ENCODE measurements at places on chromosomes 1 and 21.
A peak's percentile ranks its signal among the peaks of the same experiment; 100 is the strongest.

DNA sequence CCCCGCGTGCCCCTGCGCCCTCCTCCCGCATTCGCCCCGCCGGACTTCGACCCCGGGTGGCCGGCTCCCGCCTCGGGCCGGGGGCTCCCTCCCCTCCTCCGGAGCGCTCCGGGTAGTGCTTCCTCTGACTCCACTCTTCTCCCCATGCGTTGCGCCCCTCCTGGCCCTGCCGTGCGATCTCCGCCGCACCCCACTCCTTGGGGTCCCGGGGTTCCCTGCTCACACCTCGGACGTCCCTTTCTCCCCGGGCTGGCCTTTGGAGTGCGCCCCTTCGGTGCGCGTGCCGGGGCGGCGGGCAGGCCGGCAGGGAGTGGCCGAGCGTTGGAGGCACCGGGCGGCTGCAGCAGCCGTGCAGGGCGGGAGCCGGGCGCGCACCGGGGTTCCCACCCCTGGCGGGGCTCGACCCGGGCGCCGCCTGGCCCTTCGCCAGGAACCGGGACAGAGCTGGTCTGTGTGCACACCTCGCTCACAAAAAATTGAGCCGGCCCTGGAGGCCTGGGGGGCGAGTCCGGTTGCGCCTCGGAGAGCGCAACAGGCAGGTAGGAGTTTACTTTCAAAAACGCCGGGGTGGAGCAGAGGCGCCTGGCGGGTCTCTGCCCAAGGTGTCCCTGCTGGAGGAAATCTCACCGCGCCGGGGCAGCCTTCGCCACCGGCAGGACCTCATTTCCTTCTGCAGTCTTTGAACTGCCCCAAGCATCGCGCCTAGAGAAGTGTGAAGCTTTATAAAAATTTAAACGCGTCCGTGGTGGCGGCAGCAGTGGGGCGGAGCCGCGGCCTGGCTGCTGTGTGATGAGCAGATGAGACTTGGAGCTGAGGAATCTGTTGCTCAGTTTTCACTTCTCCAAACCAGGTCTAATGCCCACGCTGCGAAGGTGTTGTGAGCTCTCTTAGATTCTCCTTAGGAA is 650 bp downstream of the VANGL1 start:
- DNase-seq: peak; percentile 1

- DNase-seq: no peak
Observed at GRCh38 chr1:100354971-100355394, 2.7 kb downstream of the CDC14A start.

DNA sequence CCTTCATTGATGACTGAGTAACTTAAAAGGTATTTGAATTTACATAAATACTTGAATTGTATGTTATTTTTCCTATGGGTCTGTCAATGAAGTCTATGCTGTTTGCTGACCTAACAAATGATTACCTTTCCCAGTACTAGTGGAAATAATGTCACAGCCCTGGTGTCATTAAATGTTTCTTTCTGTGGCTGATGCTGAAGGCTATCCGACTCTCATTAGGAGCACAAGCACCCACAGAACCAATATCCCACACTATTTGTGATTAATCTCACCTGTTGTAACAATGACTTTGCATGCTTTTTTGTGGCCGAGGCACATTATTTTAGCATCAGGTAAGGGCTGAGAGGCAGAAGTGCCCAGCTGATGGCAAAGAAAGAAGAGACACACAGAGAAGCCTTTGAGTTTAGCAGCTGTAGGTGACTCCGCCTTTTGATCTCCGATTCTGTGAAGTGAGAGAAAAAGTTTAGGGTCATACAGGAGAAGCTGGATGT is 25.8 kb upstream of the TRIM45 start:
- no peak for DNase-seq

DNA sequence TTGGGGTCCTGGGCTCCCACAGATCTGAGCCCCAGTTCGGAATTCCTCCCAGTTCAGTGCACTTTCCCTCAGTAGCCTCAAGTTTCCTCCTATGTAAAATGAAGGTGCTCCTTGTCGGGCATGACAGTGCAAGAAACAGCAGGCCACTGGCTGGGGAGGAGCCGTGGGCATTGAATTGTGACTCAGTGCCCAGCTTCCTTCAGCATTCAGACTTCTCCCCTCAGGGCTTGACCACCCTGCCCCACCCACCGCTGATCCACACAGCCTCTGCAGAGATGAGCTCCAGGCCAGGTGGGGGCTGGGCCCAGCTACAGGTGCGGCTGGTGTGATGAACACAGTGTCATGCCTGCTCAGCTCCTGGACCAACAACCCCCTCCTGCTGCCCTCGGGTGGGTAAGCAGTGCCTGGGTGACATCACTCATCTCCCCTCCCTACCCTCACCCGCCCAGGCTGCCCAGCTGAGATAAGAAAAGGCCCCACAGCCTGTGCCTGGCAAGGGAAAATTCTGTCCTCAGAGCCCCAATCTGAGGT is 4.9 kb downstream of the MOB3C start:
- no peak for DNase-seq

DNA sequence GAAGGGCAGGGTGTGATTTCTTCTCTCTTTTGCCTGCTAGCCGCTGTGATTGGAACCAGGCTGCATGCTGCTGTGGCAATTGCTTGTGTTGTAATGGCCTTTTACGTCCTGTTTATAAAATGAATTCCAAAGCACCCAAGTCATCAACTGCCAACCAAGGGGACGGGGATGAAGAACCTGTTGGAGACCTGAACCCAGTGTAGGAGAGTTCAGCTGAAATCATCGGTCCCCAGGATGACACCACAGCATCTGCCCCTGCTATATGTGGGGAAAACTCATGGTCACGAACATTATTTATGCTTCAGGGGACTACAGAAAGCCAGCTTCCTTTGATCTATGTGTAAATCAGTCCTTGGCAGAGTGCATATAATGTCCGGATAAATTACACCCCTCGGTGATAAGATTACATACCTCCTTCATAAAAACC is 3.8 kb downstream of the TMEM167B start:
- DNase-seq: no peak

- DNase-seq: no peak
Observed at GRCh38 chr1:212567638-212568037, 40.9 kb upstream of the ATF3 start.

DNA sequence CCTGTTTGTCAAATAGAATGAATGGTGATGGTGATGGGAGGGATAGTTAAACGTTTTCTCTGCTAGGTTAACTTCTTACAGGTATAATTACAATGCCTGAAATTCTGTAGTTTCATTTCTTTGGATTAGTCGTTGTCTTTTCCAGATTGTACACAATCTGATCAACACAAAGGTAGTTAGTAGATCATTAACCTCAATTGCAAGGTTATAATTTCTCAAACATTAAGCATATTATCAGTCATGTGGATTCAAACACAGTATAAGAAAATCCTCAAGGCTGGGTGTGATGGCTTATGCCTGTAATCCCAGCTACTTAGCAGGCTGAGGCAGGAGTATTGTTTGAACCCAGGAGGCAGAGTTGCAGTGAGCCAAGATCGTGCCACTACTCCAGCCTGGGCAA is 20.6 kb downstream of the SYNC start:
- no peak for DNase-seq

DNA sequence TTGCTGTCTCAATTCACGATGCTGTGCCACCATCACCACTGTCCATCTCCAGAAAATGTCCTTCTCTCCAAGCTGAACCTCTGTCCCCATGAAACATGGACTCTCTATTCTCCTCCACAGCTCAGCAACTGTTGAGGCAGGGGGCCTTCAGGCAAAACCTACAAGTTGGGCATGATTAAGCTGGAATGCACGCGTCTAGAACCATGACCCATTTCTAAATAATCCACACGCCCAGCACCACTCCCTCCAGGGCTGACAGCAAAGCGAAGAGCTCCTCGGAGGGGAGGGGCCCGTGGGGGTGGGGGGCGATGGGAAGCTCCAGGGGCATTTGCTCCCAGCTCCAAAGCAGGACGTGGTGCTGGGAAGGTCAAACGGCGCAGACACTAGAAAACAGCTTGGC is 3.3 kb upstream of the HES5 start:
- no peak for DNase-seq

DNA sequence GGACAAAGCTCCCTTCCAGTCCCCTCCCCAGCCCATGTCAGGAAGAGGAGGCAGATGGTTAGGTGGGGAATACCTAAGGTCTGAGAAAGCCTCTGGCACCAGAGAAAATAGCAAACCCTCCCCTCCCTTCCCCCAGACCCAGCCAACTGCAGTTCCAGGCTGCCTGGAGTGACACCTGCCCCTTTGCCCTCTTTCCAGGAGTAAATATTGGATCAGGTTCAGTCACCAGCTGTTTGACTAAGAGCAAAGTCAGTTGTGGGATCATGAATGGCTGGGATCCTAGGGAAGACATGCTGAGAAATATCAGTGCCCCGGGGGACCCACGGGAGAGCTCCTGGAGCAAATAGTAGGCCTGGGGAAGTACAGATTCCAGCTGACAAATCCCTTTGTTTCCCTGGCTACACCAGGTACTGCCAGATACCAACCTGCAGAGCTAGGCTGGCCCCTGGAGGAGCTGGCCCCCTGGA is 12.2 kb upstream of the CDK18 start:
- no peak for DNase-seq

DNA sequence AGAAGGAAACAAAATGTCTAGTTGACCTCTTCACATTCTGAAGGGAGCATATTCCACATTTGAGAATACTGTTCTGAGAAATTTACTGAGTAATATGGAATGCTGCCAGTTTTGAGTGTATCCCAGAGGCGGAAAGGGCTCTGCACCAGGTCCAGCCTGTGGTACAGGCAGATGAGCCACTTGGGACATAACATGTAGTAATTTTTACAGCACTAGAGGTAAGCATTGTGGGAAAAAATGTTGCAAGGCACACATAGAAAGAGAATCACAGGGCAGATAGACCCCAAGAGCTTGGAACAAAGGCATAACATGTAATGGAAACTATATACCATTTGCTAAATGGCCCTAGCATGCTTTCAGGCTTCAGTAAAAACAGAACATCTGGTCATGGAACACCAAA is 228.5 kb downstream of the USH2A start:
- no peak for DNase-seq

- DNase-seq: no peak
Observed at GRCh38 chr1:12717301-12717838, 1.5 kb downstream of the AADACL3 start.

- no peak for DNase-seq
Observed at GRCh38 chr1:228969953-228970800, 234.9 kb downstream of the RHOU start.

GRCh38 chr1:212871976-212872375 is 13.9 kb downstream of the FLVCR1 start:
- DNase-seq: no peak

GRCh38 chr1:224957696-224958095 is 28.2 kb downstream of the DNAH14 start:
- no peak for DNase-seq

GRCh38 chr1:100927276-100927675 is 31.4 kb downstream of the SLC30A7 start:
- DNase-seq: no peak

GRCh38 chr1:50917138-50918137 is 42.6 kb downstream of the FAF1 start:
- DNase-seq: no peak

- no peak for DNase-seq
Observed at GRCh38 chr1:206496131-206496793, 11.1 kb upstream of the RASSF5 start.

- DNase-seq: no peak
Observed at GRCh38 chr1:199901341-199901740, 126.2 kb upstream of the NR5A2 start.

DNA sequence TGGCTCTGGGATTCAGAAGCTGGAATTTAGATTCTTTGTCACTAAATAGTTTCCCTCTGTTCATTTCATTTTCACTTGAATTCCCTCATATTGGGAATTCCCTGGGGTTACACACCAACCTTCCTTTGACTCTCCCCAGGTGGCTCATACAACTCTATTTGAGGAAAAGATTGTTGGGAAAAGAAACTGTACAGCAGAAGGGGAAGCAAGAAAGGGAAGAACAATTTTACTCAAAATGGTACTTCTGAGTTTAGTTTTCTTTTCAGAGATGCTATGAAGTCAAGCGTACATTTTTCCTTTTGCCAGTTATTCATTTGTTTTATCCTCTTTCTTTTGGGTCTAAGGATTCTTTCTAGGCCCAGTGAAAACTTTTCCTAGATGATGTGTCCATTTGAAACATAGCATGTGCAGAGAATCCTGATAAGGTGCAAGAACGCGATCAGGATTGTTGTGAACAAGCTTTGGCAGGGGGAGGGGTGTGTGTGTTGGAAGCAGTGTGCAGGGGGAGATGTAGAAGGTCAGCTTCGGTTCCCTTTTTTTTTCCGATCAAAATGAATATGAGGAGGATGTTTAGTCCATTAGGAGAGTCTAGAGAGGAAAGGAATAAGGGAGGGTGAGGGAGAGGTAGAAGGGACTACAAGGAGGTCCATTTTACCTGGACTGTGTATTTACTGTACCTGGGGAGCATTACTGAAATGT is 26.8 kb upstream of the CD1D start:
- DNase-seq: no peak

- DNase-seq: no peak
Observed at GRCh38 chr1:2848006-2848670, 46.6 kb upstream of the TTC34 start.

GRCh38 chr1:48592330-48592729 is 120.3 kb upstream of the SPATA6 start:
- no peak for DNase-seq

DNA sequence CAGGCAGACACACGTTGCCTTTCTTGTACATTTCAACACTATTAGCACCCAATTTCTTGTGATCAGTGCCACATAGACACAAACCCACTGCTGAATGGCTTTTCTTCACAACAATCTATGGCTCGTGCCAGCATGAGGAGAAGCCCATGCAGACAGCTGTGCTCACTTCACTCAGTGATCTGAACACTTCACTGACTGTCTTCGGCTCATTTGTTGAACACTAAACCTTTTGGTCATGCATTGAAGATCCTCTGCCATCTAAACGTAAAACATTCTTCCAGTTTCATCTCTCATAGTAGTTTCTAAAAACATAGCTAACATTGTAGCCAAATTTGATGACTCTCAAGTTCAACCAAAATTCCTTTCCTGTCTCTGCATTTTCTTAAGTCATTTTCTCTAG is 331.0 kb upstream of the ZP4 start:
- DNase-seq: no peak

DNA sequence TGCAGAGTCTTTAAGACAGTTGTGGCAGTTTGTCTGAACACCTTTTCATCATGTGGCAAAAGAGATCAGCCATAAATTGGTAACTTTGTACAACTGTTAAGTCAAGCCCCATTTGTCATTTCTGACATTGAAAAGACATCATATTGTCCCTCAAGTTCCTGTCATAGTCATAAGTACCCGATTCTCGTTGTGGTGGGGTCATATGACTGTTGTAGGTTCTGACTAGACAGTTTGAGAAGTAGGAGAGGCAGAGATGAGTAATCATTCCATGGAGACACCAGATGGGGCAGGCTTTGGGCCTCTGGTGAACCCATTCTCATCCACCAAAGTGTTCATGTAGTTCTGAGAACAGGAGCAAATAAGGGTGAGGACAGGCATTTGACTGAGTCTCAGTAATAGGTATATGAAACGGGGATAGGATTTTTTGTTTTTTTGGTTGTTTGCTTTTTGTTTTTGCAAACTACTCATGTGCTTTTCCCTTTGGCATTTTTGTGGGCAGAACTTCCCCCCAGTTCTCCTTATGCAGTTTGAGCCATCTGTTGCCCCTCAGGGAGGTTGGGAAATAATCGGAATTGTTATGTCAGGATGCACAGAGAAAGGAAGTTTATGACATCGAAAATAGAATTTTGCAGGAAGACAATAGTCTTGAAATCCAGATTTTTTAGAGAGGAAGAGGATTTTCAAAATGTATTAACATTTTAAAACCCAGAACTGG is 86.9 kb upstream of the KCNE2 start:
- DNase-seq: no peak

- DNase-seq: no peak
Observed at GRCh38 chr1:228249513-228250305, 41.9 kb downstream of the OBSCN start.

Data from forelimb muscle (tissue), 1 donor.